ENCODE measurements at places on chromosomes 13 and 19.

GRCh38 chr13:52845766-52846566 lies 2.5 kb downstream of the PCDH8 start:
- DNase-seq = no peak

DNA sequence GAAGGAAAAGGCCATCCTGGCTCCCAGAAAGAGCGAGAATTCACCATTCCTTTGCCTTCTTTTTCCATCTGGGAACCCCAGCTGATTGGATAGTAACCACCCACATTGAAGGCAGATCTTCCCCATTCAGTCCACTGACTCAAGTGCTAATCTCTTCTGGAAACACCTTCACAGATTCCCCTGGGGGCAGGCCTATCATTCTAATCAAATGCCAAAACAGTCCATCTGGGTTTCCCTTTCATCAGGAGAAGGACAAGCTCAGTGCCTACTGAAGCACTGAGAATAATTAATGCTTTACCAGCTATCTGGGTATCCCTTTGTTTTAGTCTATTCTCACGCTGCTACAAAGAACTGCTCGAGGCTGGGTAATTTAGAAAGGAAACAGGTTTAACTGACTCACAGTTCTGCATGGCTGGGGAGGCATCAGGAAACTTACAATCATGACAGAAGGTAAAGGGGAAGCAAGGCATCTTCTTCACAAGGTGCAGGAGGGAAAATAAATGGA lies 293.2 kb downstream of the ENOX1 start:
- no peak for DNase-seq

- no peak for DNase-seq
These were observed 40.7 kb upstream of the DOCK9 start for GRCh38 chr13:99018418-99019180.

GRCh38 chr13:50735071-50735470 lies 108.4 kb downstream of the DLEU7 start:
- no peak for DNase-seq

GRCh38 chr13:93700115-93700514 lies 473.5 kb downstream of the GPC6 start:
- DNase-seq = no peak

DNA sequence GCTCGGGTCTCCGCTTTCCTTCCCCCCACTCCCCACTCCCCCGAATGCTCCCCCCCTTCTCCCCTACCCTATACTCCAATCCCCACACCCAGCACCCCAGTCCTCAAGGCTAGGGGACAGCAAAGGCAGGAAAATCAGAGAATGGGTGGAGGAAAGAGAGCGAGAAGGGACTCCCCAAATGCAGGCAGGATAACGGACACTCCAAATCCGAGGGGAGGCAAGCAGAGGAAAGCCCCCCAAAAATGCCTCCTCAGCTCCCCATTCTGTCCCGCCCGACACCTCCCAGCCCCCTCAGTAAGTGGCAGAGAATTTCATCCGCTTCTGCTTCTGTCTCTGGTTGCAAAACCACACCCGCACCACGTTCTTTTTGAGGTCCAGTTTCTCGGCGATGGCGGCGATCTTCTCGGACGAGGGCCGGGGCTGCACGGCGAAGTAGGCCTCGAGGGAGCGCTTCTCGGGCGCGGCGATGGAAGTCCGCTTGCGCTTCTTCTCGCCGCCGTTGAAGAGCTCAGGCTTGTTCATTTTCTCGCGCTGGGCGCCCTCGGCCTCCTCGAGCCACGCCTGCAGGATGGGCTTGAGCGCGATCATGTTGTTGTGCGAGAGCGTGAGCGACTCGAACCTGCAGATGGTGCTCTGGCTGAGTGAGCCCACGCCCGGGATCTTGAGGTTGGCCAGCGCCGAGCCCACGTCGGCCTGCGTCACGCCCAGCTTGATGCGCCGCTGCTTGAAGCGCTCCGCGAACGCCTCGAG lies 2.1 kb downstream of the POU4F1 start:
- DNase-seq = no peak

DNA sequence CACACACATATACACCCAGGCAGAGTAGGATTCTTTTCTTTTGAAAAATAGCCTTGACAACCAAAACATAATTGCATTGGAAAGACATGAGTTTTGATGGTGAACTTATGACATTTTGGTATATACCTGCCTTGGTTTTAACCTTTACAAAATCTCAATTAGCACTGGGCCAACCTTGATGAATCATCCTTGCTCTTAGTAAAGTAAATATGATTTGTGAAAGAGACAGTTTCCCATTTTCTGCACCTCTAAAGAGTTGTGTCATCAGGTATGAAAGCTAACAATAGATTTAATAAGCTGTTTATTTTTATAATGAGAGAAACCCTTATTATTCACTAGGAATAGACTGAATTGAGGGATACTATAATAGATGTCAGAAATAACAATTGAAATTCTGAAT lies 15.7 kb upstream of the ENOX1 start:
- DNase-seq = no peak

- no peak for DNase-seq
These were observed 11.7 kb upstream of the KPTN start for GRCh38 chr19:47495478-47496372.

DNA sequence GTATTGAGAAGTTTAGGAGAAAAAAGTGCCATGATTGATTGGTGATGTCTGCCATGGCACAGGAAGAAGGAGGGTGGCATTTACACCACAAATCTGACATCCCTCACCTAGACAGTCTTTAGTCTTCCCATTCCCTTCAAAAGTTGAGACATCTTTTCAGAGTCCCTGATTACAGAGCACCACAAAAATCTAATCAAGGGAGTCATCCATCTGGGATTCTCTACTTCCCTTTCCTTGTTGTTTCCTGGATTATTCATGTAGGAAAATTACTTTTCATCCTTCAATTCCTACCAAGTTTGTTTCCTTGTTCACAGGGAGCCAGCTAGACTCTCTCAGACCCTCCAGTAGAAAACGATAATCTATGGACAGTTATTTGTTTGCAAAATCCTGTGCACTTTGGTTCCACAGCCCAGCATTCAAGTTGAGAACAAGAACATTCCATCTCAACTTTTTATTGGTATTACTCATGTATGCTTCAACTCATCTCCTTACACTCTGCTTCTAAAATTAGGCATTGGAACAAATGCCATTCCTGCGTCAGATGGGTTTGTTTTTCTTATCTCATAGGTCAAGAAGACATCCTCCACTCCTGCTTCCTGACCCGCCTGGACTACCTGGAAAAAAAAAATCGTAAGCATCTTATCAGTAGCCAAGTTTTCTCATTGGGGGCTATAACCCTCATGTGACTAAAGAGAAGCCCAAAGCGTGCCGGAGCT lies 259.9 kb downstream of the FOXO1 start:
- no peak for DNase-seq

- no peak for DNase-seq
These were observed 1.6 kb downstream of the HCN2 start for GRCh38 chr19:591099-591958.

GRCh38 chr13:99726282-99726894 lies 225.1 kb downstream of the TM9SF2 start:
- DNase-seq = no peak

DNA sequence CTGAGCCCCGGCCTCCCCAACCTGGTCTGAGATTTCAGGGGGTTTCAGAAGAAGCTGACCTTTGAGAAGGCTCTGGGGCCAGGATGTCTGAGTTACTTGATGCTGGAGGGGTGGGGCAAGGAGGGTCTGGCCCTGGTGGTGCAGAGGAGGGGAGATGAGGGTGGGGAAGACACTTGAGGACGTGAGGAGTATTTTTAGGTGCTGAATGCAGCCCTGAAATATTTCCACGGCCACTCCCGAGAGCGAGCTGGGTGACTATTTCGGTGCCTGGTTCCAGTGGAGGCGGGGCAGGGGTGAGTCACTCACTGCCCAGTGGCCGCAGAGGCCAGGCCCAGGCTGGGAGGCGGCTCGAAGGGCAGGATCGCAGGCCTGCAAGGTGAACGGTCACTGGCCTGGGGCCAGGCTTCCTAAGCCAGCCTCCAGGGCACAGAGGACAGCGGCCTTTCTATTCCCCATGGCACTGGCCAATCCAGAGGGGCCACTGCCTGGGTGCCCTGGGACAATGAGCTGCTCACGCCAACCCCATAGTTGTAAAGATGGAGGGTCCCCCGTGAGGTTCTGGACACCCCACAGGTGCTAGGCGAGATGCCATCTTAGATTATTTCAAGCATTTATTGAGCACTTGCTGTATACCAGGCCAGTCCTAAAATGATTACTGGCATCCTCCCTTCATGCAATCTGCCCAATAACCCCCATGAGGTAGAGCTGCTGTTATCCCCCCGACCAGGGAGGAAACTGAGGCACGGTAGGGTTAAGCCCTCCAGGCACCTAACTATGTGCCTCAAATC lies 19.7 kb upstream of the JUND start:
- peak; percentile 39 for DNase-seq

DNA sequence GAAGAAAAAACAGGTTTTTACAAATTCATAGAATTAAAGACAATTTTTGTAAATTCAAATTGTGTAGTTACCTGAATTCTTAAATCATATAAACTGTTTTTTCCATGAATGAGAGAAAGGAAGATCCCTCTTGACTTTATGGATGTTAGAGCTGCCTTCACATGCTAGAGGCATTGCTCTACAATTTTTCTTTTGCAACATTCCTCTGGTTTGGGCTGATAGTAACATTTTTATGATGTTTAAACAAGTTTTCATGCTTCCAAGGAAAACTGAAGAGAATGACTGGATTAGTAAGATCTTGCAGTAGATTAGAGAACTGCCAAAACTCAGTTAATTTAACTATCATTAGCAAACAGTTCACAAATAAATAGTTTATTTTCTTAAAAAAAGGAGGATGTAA lies 250.6 kb downstream of the GPC6 start:
- DNase-seq = no peak

GRCh38 chr13:41246969-41247680 lies 16.3 kb downstream of the MTRF1 start:
- no peak for DNase-seq

DNA sequence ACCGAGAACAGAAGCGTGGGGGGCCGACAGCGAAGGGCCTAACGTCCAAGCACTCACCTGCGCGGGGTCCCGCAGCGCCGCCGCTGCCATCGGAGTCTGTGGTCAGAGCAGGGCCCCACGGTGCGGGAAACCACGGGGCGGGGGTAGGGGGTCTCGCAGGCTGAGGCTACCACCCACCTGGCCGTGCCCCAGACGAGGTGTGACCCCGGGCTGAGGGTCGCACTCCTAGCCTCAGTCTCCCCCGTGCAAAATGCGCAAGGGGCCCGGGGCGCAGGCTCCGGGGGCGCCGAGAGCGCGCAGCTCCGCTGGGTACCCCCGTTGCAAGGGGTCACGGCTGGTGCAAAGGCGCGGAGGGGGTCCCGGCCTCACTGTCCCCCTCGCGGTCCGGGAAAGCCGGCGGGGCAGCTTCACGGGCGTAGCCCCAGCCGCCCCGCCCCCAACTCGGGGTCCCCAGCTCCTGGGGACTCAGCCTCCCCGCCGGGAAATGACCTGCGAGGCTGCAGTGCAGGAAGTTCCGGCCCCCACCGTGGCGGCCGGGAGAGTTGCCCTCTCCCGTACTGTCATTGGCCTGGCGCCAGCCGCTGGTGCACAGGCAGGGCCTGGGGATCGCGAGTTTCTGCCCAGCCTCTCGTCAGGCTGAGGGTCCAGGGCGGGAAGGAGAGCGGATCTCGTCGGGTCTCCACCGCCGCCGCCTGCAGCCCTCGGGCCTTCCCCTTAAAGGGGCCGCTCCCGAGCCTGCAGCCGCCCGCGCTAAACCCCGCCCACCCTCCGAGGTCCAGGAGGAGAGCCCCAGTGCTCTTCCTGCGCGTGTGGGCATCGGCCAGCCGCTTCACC lies at the start of gene ZNF792:
Gene ZNF792 (minus strand): TSS at position 657 of the 834 bp plus-strand sequence. CDS start 567 bp downstream, at position 90.
- DNase-seq = peak; percentile 41
